ENCODE measurements at places on chromosomes 13 and 19. TPM values are rescaled to one million over a fixed set of nuclear protein-coding genes. Genes with fewer than 3 reads are reported as not detected.

The NLRP9 gene
- polyA plus RNA-seq = not detected

The VASP gene
- 54.4 TPM for polyA plus RNA-seq

The HAUS5 gene
- polyA plus RNA-seq = 13.7 TPM

- no peak for DNase-seq
Observed at GRCh38 chr19:1217366-1217765, 11.8 kb downstream of the STK11 start.

- DNase-seq = no peak
Observed at GRCh38 chr19:37304190-37304883, 66.6 kb upstream of the ZNF527 start.

GRCh38 chr13:36142735-36143134, 11.6 kb upstream of the DCLK1 start:
- no peak for DNase-seq

The KLK10 gene
- not detected for polyA plus RNA-seq

- DNase-seq = no peak
Observed at GRCh38 chr13:82202398-82202797, 1679.9 kb downstream of the SLITRK1 start.

- no peak for DNase-seq
Observed at GRCh38 chr13:20969182-20969581, 66.6 kb upstream of the XPO4 start.

All from hindlimb muscle (tissue), 1 donor.